ENCODE measurements at places on chromosomes 13 and 19.

GRCh38 chr13:41232578-41233480, 30.5 kb downstream of the MTRF1 start:
- no peaks in the 10 kb centered on the region for H3K27me3 ChIP-seq
- H3K4me3 ChIP-seq: no peak overlapping the region
- peaks cover 29% of the 10 kb centered on the region for H3K36me3 ChIP-seq
- H3K27ac ChIP-seq: no peak overlapping the region
- DNase-seq: no peak

GRCh38 chr19:32173836-32174235, 171.6 kb upstream of the ZNF507 start:
- H3K4me3 ChIP-seq: no peak overlapping the region
- peaks cover 2% of the 10 kb centered on the region for H3K27me3 ChIP-seq
- no peaks in the 10 kb centered on the region for H3K4me1 ChIP-seq

DNA sequence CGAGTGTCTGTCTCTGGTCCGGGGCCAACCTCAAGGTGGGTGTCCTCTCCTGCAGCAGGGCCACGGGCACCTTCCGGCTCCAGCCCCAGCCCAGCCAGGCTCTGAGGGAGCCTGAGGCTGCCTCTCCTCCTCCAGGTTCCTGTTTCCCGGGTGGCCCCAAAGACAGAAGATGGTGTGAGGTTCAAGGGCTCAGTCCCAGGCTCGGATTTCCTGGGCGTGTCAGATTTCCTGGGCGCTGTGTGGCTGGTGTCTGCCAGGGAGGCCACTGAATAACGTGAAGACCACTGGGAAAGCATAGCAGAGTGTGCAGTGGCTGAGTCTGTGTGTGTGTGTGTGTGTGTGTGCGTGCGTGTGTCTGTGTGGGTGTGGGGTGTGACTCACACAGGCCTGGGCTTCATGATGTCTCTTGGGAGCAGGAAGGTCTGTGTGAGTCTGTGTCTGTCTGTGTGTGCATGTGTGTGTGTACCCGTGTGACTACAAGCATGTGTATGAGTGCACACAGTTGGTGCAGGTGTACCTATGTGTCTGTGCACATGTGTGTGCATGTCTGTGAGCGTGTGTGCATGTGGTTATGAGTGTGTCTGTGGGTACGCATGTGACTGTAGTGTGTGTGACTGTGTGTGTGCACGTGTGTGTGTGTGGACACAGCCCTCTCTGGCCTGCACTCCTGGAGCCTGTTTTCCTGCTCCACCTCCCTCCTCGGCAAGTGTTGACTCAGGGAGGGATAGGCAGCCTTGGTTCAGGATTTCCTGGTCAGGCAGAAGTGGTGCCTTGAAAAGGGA, 28.3 kb downstream of the CEBPA start:
- no peaks in the 10 kb centered on the region for H3K36me3 ChIP-seq
- H3K4me1 ChIP-seq: peaks cover 11% of the 10 kb centered on the region
- no peak overlapping the region for H3K27ac ChIP-seq
- no peaks in the 10 kb centered on the region for H3K27me3 ChIP-seq
- no peak overlapping the region for H3K4me3 ChIP-seq
- peak; percentile 71 for DNase-seq

DNA sequence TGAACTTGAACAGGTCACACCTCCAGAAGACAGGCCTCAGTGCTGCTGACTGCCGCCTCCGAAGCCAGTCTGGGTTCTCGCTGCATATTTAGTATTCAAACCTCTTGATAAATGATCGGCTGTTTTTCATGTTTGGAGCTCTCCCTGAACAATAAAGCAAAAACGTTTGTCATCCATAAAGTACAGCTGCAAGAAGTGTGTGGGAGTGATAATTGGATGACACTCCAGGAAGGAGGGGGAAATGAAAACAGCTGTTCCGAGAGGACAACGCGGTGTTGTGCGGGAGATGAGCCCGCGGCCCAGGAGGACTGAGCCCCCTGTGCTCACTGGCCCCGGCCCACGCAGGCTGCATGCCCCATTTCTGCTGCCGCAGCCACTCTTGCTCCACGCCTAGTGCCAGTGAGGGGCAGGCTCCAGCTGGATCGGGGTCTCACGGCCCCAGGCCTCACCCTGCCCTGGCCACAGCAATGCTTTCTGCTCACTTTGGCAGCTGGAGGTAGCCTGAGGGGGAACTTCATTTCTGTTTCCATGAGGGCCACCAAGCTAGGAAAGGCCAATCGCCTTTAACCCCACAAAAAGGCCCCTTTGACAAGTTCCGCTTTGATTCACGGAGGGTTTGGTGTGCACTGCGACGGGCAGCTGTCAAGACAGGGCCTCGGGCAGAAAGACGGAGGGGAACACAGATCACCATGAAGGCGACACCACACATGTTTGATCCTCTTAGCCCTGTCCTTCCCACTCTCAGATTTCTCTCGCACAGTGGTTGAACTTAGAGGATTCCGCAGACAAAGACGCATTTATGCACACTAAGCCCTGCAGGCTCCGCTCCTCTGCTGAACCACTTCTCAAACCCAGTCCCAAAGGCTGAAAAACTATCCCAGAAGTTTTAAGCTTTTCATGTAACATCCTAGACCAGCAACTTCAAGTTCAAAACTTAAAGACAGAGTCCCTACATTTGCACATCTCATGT, 537.6 kb downstream of the EFNB2 start:
- H3K4me3 ChIP-seq: no peak overlapping the region
- no peak for DNase-seq
- H3K4me1 ChIP-seq: no peaks in the 10 kb centered on the region
- no peaks in the 10 kb centered on the region for H3K27me3 ChIP-seq

All from activated CD4-positive, alpha-beta memory T cell treated with anti-CD3 and anti-CD28 coated beads for 36 hours (primary cell).